ENCODE measurements at places on chromosomes 6 and 20.

DNA sequence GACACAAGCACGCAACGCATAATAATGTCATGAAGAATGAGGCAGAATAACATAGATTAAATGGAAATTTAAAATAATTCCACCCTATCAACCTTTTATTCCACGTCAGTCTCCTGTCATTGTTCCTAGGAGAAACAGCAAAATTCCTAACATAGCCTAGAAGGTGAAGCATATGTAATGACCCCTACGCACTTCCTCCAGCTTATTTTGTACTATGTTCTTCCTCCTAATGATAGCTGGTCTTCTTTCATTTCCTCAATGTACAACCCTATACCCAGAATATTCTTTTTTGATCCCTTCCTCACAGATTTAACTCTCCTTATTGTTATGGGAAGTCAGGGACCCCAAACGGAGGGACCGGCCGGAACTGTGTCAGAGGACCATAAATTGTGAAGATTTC, 122.0 kb upstream of the CARMIL1 start:
- DNase-seq = no peak

- no peak for DNase-seq
Observed at GRCh38 chr6:72466971-72467566, 154.8 kb upstream of the KCNQ5 start.

GRCh38 chr6:63819831-63820230, 184.2 kb downstream of the PHF3 start:
- no peak for DNase-seq

- DNase-seq = no peak
Observed at GRCh38 chr20:37976887-37977286, 56.4 kb downstream of the TTI1 start.

DNA sequence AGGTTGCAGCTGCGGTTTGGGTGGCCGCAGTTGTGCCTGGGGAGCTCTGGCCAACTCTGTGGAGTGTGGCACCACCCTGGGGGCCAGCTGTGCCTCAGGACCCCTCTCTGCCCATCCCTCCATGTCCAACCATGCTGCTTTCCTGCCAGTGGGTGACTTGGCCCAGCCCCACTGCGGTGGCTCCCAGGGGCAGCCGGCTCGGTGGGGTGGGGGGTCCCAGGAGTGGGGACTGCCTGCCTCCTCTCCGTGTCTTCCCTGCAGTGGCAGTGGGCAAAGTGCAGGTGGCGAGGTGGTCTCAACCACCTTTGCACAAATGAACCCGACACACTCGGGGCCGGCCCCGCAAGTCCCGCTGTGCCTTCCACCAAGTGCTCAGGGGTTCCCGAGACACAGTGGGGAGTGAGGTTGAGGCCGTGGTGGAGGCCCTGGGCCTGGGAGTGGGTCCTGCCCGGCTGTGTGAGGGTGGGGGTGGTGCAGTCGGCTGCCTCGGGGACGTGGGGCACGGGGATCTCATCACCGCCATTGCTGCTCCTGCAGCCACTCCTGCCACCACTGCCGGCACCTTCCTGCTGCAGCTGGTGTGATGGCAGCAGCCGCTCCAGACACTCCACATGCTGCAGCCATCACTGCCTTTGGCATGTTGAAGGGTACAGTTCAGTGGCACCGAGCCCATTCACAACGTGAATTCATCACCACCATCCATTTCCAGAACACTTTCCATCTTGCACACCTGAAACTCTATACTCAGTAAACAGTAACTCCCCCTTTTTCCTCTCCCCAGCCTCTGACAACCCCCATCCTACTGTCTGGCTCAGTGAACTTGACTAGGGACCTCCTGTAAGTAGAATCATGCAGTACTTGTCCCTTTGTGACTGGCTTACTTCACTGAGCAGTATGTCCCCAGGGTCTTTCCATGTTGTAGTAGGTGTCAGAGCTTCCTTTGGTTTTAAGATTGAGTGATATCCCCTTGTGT, 10.7 kb upstream of the SLCO4A1 start:
- DNase-seq = no peak

DNA sequence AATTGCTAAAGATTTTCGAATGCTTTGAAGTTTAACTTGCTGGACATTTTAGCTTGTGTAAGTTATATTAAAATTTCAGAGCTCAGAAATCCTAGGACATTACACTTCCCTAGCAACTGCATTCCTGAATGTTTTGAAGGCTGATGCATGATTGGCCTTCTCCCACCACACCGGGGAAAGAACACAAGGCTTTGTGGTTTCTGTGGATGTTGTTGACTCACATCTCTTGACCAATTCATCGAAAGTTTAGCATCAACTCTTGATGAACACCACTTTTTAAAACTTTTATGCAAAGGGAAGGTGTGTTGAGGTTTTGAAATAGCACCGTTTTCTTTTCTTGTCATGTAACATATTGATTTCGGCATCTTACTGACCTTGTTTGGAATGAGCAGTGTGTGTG, 81.1 kb downstream of the RIMS1 start:
- DNase-seq = no peak

DNA sequence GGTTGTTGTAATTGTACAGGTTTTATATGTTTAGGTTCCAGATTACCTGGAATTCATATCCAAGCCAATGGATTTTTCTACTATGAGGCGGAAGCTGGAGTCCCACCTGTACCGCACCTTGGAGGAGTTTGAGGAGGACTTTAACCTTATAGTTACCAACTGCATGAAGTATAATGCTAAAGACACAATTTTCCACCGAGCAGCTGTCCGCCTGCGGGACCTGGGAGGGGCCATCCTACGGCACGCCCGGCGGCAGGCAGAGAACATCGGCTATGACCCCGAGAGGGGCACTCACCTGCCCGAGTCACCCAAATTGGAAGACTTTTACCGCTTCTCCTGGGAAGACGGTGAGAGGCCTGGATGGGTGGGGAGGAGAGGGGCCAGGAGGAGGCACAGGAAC, 13.6 kb downstream of the BRPF3 start:
- no peak for DNase-seq

GRCh38 chr20:52749938-52750337, 222.2 kb upstream of the TSHZ2 start:
- DNase-seq = no peak

DNA sequence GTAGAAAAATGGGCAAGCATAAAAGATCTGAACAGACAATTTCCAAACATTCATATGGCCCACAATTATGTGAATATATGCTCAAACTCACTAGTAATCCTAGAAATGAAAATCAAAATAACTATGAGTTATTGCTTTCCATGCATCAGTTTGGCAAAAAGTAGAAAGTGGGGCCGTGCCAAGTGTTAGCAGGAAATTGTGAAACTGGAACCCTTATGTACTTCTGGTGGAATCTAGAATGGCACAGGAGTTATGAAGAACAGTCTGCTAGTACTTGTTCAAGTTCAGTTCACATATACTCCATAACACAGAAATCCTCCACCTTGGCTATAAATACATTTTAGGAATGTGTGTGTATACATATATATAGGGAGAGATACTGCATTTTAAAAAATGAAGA, 89.8 kb downstream of the EYA2 start:
- no peak for DNase-seq

DNA sequence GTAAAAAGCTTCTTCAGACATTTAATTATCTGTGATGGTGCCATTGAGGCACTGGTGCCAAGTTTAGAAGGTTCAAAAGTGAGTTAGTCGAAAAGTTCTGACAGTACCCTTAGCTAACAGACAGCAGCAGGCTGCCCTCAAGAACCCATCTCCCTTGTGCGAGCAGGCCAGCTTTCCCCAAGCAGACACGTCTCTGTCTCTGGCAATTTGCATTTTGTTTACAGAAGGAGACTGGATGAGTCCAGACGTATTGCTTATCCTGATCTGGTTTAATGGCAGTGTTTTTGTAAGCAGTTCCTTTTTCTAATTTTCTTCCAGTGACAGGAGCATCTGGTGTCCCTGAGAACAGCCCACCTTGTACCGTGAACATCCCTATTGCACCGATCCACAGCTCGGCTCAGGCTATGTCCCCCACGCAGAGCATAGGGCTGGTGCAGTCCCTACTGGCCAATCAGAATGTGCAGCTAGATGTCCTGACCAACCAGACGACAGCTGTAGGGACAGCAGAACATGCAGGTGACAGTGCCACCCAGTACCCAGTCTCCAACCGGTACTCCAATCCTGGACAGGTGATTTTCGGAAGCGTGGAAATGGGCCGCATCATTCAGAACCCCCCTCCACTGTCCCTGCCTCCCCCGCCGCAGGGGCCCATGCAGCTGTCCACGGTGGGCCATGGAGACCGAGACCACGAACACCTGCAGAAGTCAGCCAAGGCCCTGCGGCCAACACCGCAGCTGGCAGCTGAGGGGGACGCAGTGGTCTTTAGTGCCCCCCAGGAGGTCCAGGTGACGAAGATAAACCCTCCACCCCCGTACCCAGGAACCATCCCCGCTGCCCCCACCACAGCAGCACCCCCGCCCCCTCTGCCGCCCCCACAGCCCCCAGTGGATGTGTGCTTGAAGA, 58.3 kb upstream of the TMEM181 start:
- no peak for DNase-seq

GRCh38 chr20:52426856-52427255, 235.3 kb upstream of the ZFP64 start:
- no peak for DNase-seq

DNA sequence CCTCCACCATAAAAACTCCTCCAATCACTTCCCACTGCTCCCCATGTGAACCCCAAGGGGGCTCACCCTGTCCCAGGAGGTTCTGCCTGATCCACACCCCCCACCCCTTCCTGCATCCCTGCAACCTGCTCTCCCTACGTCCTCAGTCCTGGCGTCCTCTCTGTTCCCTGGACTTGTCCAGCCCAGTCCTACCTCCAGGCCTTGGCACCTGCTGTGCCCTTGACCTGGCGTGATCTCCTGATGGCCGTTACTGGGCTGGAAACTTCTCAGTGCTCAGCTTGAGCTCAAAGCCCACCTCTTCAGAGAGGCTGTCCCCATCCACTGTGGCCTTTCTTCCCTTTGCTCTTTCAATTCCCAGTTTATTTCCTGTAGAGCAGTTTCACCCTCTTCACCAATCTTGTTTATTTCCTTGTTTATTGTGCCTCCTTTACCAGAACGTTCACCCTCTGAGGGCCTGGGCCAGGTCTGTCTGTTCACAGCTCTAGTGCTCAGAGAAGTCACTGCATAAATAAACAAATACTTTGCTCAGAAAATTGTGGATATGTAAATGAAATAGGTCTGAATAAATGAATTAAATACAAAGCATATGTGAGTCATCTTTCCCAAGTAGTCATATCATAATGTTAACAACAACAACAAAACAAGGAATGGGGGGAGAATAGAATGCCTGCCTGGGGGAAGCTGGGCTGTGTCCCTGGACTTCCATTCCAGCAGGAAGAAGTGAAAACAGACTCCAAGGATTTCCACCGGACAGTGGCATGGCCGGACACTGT, 175.7 kb upstream of the SULF2 start:
- DNase-seq = no peak

DNA sequence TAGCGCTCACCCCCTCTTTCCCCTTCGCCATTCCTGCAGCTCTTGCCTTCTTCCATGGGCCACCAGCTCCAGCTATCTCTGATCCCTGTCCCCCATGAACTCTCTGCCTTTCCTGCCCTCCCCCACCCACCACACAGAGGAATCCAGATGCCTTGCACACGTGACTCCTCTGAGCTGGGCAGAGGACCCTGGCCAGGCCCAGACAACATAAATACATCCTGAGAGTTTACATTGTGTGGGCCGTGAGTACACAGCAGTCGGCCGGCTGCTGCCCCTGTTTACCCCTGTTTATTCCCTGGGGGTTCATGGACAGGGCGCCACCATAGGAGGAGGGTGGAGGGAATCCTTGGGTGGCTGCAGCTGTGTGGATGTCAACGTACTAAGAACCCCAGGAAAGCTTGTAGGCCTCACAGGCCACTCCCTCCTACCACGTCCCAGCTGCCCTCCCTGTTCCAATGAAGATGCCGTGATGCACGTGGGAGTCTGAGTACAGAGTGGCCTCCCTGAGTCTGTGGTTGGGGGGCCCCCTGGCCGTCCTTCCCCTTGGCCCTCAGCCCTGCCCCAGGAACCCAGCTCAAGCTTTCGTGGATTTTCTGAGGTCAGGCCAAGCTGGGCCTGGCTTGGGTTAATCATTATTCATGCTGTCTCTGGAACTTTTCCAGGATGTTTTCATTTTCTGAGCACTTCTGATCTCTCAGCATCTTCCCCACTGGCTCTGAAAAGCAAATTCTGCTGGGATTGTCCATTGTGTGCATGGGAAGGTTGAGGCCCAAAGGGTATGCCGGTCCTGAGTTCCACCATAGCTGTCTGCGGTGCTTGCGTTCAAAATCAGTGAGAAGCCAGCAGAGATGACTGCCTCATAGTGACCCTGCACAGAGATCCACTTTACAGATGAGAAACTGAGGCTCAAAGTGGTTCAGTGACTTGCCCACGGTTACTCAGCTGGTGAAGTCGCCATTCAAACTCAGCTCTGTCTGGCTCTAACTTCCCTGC, 136.3 kb downstream of the MRPL14 start:
- DNase-seq = no peak

DNA sequence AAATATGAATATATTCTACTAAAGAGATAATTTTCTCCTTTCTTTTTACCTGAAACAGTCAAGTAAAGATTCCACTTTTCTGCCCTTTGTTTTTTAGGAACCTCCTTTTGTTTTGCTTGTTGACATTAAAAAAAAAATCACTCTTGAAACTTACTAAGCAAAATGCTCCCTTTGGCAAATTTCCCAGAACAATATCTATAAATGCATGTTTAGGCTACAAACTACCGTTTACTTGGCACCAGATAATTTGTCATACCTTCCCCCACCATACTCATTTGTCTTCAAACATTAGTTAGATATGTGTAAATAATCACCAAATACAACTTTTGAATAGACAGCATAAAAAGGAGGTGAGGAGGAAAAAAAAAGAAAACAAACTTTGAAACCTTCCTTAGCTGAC, 604.7 kb downstream of the RFPL4B start:
- DNase-seq = no peak

DNA sequence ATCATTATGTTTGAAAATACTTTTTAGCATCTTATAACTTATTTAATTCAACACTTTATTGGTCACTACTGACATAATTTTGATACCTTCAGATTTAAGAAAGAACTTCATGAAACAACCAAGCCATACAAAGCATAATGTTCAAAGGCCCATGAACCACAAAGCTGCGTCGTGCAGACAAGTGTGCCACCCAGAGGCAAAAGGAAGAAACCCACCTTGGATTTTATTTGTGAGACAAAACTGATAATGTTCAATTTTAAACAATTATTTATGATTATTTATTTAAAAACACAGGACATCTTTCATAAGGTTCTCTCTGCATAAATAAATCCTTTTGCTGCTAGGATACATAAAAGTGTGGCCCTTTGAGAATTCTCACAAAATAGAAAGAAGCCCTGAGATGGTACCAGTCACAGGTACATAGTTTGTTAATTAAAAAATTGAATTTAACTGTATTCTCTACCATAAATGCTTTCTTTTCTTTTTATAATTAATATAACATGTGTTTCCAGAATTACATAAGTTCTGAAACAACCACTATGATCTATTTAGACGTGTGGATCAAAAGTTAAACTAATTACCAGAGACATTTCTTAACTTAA, 143.7 kb downstream of the RALGAPA2 start:
- DNase-seq = peak; percentile 6

GRCh38 chr6:50925548-50925947, 106.9 kb downstream of the TFAP2B start:
- no peak for DNase-seq
